ENCODE measurements at places on chromosomes 11 and 22. TPM values are rescaled to one million over a fixed set of nuclear protein-coding genes. Genes with fewer than 3 reads are reported as not detected.

The APOA5 gene
- not detected for total RNA-seq

The SLC22A6 gene
- not detected for total RNA-seq

The CYTH4 gene
- 5.1 TPM for total RNA-seq

The C11orf42 gene
- not detected for total RNA-seq

The C11orf52 gene
- 3.3 TPM for total RNA-seq

The GGTLC2 gene
- total RNA-seq, result not detected

The DDX25 gene
- not detected for total RNA-seq

The SHANK2 gene
- 25.3 TPM for total RNA-seq

The WDR74 gene
- total RNA-seq, result 50.9 TPM

The RIMBP3C gene
- not detected for total RNA-seq

- peak overlapping the region; percentile 91 for H3K27ac ChIP-seq
- no peaks in the 10 kb centered on the region for H3K27me3 ChIP-seq
- peak overlapping the region; percentile 77 for H3K4me3 ChIP-seq
- peaks cover 40% of the 10 kb centered on the region for H3K36me3 ChIP-seq
Observed at GRCh38 chr11:10856689-10857458, 979 bp downstream of the ZBED5 start.

DNA sequence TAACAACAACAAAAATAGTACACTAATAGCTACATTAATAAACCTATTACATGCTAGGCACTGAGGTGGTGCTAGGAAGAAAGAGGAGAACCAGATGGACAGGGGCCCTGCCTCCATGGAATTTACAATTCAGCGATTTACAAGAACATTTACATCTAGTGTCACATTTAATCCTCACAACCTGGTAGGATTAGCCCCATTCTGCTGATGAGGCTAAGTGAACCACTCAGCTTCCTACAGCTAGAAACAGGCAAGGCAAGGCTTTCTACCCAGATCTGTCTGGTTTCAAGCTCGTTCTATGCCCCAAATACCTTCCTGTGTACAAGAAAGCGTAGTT lies 368.4 kb downstream of the BUD13 start:
- DNase-seq, result no peak
- no peaks in the 10 kb centered on the region for H3K36me3 ChIP-seq
- no peak overlapping the region for H3K4me3 ChIP-seq

GRCh38 chr11:772429-773390 lies 4.6 kb downstream of the GATD1 start:
- H3K27ac ChIP-seq, result peak overlapping the region; percentile 57
- H3K4me3 ChIP-seq, result no peak overlapping the region
- DNase-seq, result no peak
- H3K4me1 ChIP-seq, result peaks cover 50% of the 10 kb centered on the region
- H3K36me3 ChIP-seq, result peaks cover 14% of the 10 kb centered on the region

GRCh38 chr11:35040221-35040942 lies 98.6 kb upstream of the CD44 start:
- H3K4me1 ChIP-seq, result peaks cover 3% of the 10 kb centered on the region
- no peak overlapping the region for H3K27ac ChIP-seq
- H3K36me3 ChIP-seq, result no peaks in the 10 kb centered on the region
- no peak for DNase-seq
- no peak overlapping the region for H3K4me3 ChIP-seq

DNA sequence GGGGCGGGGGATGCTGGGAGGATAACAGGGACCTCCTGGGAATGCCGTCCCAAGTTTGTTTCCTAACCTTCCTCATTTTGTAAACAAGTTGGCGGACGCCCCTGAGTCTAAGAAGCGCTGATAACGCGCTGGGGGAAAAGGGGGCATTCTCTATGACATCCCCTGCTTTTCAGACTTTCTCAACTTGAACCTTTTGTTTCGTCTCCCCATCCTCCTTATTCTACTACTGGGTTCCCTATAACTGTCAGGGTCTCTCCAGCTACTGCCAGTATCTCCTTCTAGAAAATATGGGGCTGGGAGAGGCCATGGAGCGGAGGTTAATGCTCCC lies 654 bp downstream of the TMEM86A start:
- H3K27me3 ChIP-seq, result no peaks in the 10 kb centered on the region
- no peak for DNase-seq
- peak overlapping the region; percentile 98 for H3K4me3 ChIP-seq
- peaks cover 22% of the 10 kb centered on the region for H3K4me1 ChIP-seq

DNA sequence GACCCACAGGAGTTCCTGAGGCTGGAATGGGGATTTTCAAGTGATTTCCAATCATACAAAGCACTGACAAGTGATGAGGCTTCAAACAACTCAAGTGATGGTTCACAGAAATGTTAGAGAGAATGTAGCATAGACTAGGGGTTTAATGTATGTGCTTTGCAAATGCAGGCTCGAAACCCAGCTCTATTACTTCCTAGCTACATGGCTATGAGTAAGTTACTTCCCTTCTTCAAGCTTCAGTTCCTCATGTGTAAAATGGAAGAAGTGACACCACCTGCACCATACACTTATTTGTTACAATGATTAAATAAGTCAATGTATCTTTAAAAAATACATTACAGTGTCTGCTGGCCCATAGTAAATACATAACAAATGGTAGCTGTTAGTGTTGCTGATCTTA lies 139.8 kb downstream of the CCDC81 start:
- H3K4me1 ChIP-seq, result peaks cover 31% of the 10 kb centered on the region
- no peak overlapping the region for H3K27ac ChIP-seq
- H3K4me3 ChIP-seq, result no peak overlapping the region
- DNase-seq, result peak; percentile 55
- no peaks in the 10 kb centered on the region for H3K36me3 ChIP-seq

DNA sequence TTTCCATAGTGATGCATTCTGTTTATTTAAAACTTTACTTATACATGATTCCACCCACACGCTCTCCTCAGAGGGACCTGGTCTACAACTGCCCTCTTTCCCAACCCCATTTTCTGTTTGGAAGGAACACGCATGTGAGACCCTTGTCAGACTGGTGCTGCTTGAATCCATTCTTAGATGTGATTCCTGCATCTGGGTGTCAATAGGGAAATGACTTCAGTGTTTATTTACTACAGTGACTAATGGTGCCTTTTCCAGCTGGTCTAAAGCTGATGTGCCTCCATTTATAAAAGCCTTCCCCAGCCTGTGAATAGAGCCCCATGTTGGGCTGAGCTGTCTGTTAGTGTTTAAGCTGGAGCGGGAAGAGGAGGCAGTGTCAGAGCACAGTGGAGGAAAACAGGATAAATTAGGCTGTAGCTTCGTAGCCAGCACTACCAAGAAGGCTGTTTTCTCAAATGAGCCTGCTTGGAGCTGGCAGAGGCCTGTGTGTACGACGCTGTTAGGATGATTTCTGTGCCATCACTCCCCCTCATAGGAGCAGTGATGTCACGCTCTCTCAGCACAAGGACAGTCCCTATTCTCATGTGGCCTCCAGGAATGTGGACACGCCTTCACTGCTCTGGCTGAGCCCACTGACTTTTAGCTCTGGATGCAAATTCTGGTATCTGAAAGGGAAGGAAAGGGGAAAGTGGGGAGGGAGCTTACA lies 18.9 kb upstream of the C11orf96 start:
- DNase-seq, result no peak
- peaks cover 33% of the 10 kb centered on the region for H3K36me3 ChIP-seq
- H3K4me3 ChIP-seq, result no peak overlapping the region
- peaks cover 83% of the 10 kb centered on the region for H3K4me1 ChIP-seq
- peak overlapping the region; percentile 87 for H3K27ac ChIP-seq
- H3K27me3 ChIP-seq, result no peaks in the 10 kb centered on the region

DNA sequence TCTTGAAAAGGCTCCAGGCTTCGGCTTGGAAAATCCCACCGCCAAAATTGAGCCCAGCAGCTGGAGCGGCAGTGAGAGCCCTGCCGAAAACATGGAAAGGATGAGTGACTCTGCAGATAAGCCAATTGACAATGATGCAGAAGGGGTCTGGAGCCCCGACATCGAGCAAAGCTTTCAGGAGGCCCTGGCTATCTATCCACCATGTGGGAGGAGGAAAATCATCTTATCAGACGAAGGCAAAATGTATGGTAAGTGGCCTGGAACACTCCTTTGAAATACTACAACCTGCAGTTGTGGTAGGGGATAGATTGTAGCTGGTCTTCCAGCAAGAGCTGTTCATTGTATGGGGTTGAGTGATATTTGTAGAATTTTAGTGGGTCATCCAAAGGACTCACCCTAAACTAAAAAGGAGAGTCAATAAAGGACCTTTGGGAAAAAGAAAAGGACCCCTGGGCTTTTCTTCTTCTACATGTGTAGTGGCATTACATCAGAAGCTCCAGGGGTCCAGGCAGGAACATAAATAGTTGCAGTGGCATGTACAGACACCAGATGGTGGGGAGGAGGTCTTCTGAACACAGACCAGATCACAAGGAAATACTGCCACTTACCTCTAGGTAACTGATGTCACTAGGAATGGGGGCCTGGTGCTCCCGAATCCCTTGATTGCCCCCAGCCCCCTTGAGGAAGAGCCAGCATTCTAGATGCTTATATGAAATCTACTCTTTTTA lies 90.1 kb downstream of the TEAD1 start:
- H3K36me3 ChIP-seq, result no peaks in the 10 kb centered on the region
- no peaks in the 10 kb centered on the region for H3K27me3 ChIP-seq
- no peak overlapping the region for H3K27ac ChIP-seq

GRCh38 chr11:120331301-120331996 lies 4.8 kb upstream of the ARHGEF12 start:
- H3K4me1 ChIP-seq, result peaks cover 48% of the 10 kb centered on the region
- no peak overlapping the region for H3K4me3 ChIP-seq
- no peaks in the 10 kb centered on the region for H3K36me3 ChIP-seq
- peak overlapping the region; percentile 100 for H3K27ac ChIP-seq
- DNase-seq, result no peak

GRCh38 chr11:117210620-117211019 lies 11.4 kb downstream of the TAGLN start:
- peaks cover 15% of the 10 kb centered on the region for H3K4me1 ChIP-seq
- DNase-seq, result no peak
- no peak overlapping the region for H3K4me3 ChIP-seq

DNA sequence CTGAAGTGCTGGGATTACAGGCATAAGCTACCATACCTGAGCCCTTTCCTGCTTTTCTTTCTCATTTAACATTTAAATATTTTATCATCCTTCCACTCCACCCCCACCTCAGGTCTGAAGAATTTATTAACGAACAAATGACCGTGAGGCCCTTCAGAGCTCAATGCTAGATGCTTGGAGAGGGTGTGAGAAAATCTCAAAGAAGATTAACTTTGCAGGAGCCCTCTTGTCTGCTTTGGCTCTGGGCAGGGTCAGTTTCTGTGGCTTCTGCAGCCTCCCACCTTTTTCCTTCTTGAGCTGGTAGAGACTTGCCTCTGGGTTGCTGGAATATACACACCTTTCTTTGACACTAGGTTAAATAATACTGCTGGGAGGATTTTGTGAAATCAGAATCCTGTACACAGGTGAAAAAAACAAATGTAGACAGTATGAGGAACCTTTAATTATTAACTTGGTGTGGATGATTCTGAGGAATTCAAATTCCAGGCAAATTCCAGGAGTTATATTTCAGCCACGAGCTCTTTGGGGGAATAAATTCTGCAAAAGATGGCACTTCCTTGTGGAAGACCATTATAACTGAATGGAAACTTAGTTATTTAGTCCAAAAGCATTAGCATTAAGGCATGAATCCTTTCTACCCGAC lies 3.4 kb upstream of the ZBTB44 start:
- no peak overlapping the region for H3K27ac ChIP-seq
- peaks cover 10% of the 10 kb centered on the region for H3K4me1 ChIP-seq
- no peaks in the 10 kb centered on the region for H3K36me3 ChIP-seq
- no peaks in the 10 kb centered on the region for H3K27me3 ChIP-seq
- no peak for DNase-seq

DNA sequence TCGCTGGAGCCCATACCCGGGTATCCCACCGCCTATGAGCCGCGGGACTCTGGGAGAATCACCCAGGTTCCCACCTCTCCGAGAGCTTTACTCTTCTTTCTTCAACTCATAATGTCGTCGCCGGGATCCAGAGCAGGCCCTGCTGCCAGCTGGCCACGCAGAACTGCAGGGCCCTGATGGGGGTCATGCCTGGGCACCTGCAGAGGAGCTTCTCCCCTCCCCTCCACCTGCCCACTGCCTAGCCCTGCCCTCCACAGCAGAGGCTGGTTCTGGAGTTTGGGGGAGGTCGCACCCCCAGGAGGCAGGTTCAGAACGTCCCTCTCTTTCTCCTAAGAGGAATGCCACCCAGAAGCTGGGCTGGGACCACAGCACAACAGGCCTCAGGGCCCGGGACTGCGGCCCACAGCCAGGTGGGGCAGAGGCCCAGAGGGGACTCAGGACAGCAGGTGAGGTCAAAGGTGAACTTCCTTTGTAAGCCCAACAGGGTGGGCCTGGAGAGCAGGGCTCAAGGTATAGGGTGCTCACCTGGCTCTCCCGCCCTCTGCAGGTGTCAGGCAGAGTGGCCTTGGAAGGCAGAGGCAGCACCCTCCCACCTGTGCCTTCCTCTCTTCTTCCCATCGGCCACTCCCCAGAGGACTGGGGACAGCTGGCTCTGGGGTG lies 1.9 kb downstream of the SLC25A45 start:
- H3K4me3 ChIP-seq, result no peak overlapping the region
- H3K4me1 ChIP-seq, result peaks cover 50% of the 10 kb centered on the region
- no peak for DNase-seq
- no peaks in the 10 kb centered on the region for H3K27me3 ChIP-seq

DNA sequence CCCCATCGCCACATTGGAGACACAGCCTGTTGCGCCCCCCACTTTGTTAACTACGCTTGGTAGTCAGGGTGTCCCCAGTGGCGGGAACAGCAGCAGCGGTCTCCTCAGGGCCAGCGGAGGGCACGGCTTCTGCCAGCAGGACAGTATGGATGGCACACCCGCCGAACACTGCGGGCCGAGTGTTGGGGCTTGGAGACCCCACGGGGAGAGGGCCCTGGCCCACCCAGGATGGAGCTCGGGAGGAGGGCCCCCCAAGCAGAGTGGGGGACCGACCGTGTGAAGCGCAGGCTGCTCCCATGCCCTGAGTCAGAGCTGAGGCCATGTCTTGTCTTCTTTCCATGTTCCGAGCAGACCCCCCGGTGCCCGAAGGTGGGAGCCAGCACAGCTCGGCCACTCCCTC lies 17.8 kb downstream of the MRPL23 start:
- H3K27ac ChIP-seq, result no peak overlapping the region
- H3K27me3 ChIP-seq, result no peaks in the 10 kb centered on the region
- no peak for DNase-seq

- no peaks in the 10 kb centered on the region for H3K36me3 ChIP-seq
- H3K27ac ChIP-seq, result no peak overlapping the region
- no peak for DNase-seq
- no peak overlapping the region for H3K4me3 ChIP-seq
Observed at GRCh38 chr22:50314081-50314454, 6.6 kb upstream of the PLXNB2 start.

- no peaks in the 10 kb centered on the region for H3K36me3 ChIP-seq
- H3K4me1 ChIP-seq, result peaks cover 53% of the 10 kb centered on the region
- DNase-seq, result no peak
- H3K27ac ChIP-seq, result peak overlapping the region; percentile 90
Observed at GRCh38 chr11:63491636-63492372, 837 bp upstream of the PLAAT5 start.

GRCh38 chr11:96256215-96257011 lies 86.6 kb downstream of the MAML2 start:
- no peaks in the 10 kb centered on the region for H3K27me3 ChIP-seq
- DNase-seq, result no peak
- no peaks in the 10 kb centered on the region for H3K36me3 ChIP-seq
- H3K4me1 ChIP-seq, result peaks cover 40% of the 10 kb centered on the region
- no peak overlapping the region for H3K27ac ChIP-seq

GRCh38 chr22:33658775-33659174 lies 261.5 kb downstream of the LARGE1 start:
- H3K27me3 ChIP-seq, result no peaks in the 10 kb centered on the region
- H3K27ac ChIP-seq, result no peak overlapping the region
- no peak overlapping the region for H3K4me3 ChIP-seq
- H3K36me3 ChIP-seq, result no peaks in the 10 kb centered on the region
- H3K4me1 ChIP-seq, result peaks cover 27% of the 10 kb centered on the region
